ENCODE measurements at places on chromosomes 12 and 14.

DNA sequence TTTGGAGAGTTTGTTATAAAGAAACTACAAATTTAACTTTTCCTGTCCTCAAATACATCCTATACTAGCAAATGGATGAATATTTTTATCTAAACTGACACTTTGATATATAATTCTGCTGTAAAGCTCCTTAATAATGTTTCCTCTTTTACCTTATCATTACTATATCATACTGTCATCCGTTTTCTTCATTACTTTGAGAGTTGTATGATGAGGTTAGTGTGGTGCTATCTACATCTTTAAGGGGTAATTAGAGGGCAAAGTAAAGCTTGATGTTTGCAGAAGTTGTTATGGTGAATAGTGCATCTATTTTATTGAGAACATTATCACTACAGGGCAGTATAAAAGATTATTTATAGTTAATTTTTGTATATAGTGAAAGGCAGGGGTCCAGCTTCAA is 36.1 kb downstream of the LIN7A start:
- DNase-seq = no peak

DNA sequence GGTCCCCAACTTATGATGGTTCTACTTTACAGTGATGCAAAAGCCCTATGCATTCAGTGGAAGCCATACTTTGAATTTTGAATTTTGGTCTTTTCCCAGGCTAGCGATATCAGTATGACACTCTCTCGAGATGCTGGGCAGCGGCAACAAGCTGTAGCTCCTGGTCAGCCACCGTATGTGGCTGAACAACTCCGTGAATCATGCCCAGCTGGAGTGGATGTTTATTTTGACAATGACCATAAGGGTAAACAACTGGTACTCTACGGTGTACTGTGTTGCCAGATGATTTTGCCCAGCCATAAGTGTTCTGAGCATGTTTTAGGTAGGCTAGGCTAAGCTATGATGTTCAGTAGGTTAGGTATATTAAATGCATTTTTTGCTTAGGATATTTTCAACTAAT is 8.2 kb upstream of the ZNF410 start:
- no peak for DNase-seq

GRCh38 chr14:54453252-54453651 is 12.1 kb upstream of the CNIH1 start:
- no peak for DNase-seq

- no peak for DNase-seq
Observed at GRCh38 chr12:30806989-30807694, 52.4 kb upstream of the CAPRIN2 start.

DNA sequence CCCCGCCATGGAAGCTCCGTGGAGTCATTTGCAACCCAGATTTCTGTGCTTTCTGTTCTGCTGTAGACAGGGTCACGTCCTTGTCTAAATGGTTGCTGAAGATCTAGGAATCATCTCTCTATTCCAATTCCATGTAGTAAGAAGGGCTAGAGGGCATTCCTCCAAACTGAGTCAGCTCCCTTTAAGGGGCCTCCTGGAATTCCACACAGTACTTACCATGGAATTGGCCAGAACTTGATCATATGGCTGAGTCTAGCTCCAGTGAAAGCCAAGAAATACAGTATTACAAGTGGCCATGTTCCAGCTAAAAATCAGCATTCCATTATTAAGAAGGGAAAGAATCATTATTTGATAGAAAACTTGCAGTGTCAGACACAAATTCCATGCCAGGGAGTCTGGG is 171.9 kb downstream of the PRKCH start:
- no peak for DNase-seq

All from stimulated activated CD4-positive, alpha-beta T cell treated with anti-CD3 and anti-CD28 coated beads, Interleukin-12 subunit alpha, Interleukin-12 subunit beta, amount 100 ng/mL, for 24 hours (primary cell).